CD4-positive, alpha-beta memory T cell (primary cell): ENCODE measurements at places on chromosomes 2 and 18.

DNA sequence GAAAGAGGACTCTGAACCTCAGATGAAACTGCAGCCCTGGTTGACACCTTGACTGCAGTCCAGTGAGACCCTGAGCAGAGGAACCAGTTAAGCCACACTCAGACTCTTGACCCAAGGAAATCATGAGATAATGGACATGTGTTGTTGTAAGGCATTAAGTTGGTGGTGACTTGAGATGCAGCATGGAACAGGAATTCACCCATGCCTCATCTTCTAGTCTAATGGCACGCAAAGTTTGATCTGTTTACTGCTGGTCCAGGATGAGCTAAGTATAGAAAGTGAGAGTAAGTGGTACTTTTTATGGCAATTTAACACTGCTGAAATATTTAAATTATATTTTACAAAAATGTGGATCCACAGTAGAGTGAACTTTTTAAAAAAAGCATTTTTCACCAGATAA lies 51.3 kb upstream of the LTBP1 start:
- DNase-seq: no peak

DNA sequence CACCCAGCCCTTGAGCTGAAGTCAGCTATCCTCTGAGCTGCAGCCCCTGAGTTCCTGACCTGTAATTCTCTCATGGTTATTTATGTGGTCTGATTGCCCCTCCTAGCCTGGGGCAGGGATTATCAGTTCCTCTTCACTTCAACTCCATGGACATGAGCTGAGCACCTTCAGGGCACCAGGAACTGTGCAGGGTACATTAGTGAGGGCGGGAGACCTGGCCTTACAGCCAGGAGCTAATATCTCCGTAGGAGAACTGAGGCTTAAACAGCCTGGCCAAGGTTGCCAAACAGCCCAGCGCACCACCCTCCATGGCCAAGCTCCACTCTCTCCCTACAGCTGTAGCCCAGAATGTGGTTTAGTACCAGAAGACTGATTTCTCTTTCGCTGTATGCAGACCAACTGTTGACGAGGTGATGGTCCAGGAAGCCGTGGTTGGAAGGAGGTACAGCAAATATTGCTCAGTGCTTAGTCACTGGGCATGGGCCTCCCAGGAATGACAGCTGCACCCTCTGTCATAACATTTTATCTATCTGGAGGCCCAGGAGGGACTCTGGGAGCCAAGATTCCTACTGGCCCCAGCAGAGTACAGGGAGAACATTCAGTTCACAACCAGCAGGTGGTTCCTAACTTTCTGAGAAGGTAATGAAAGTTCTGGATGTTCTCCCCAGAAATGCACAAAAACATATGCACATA lies 228.7 kb upstream of the SIX2 start:
- DNase-seq: no peak

DNA sequence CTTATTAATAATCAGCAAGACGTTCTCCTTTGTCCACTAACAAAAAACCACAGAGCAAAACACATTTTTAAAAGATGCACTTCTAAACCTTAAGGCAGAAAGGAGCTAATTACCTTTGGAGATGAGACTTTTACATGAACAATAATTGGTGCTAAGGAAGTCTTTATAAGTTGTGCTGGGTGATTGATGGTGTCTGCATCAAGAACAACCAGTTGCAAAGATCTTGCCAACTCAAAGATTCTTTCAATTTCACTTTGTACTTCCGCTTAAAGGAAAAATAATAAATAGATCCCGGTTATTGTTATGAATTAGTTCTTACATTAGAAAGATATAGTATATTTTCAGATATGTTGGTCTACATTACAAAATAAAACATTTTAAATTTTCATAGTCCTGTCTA lies 26.9 kb upstream of the ARL5A start:
- no peak for DNase-seq

- DNase-seq: no peak
These were observed 627.6 kb upstream of the PKDCC start for GRCh38 chr2:41420219-41420618.
